ENCODE measurements at places on chromosomes 12 and 14. TPM values are rescaled to one million over a fixed set of nuclear protein-coding genes. Genes with fewer than 3 reads are reported as not detected.

Gene KLRC2
- not detected for total RNA-seq

Gene USP44
- 2.0 TPM for total RNA-seq

Gene CMA1
- not detected for total RNA-seq

Gene NAV3
- 33.0 TPM for total RNA-seq

Gene RPL10L
- not detected for total RNA-seq
